SJCRH30 (cell line): ENCODE measurements at places on chromosomes 2 and 18. TPM values are rescaled to one million over a fixed set of nuclear protein-coding genes. Genes with fewer than 3 reads are reported as not detected.

Gene DSG3
- total RNA-seq: not detected in 2 replicates

Gene REEP1
- 2.1 and 2.3 TPM in 2 replicates for total RNA-seq

Gene TLX2
- total RNA-seq: not detected in 2 replicates

Gene PLGLB1
- total RNA-seq: 0.81 and 1.0 TPM in 2 replicates

Gene RNU2-63P
- total RNA-seq: not detected in 2 replicates

Gene ABCG5
- not detected in 2 replicates for total RNA-seq

Gene SLC4A3
- total RNA-seq: 0.76 and 1.3 TPM in 2 replicates

Gene TYW5
- total RNA-seq: 9.8 and 11.8 TPM in 2 replicates

Gene SLC9A4
- total RNA-seq: 0.04 TPM in 1 of 2 replicates, not detected in the other

Gene KIF5C
- total RNA-seq: 5.8 and 6.6 TPM in 2 replicates

DNA sequence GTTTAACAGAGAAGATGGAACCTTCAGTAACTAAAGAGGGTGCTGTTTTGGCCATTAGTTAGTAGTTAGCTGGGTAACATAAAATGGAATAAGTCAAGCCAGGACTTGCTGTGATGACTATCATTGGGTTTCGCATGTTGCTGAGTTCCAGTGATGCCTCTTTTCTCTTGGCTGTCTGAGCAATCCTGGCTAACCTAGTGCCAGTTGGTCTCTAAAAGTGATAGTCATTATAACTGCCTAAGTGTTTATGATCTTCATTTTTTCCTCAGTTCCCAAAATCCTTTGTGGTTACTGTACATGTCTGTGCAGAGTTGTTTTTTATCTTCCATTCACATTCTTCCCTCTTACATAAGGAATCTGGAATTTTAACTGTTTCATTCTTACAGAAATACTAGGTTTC, 33.4 kb downstream of the WDR43 start:
- no peak for DNase-seq

- no peak for DNase-seq
Measured at GRCh38 chr2:1234731-1235308, 178.4 kb upstream of the TPO start.

GRCh38 chr2:202406445-202406978, 30.4 kb downstream of the BMPR2 start:
- no peak for DNase-seq

DNA sequence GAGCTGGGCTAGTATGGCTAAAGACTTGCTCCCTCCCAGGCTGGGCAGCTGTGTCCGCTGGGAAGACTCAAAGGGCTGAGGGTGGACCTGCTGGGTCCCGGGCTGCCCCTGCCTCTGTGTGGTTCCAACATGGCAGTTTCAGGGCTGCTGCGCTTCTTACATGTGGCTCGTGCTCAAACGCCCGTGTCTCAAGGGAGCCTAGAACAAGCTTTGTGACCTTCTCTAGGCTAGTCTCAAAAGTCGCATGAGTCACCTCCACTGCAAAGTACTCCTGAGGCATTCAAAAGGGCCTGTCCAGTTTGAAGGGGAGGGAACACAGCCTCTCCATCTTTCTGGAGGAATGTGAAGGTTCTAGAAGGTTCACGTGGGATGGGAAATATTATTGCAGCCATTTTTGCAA, 44.7 kb upstream of the RAB31 start:
- no peak for DNase-seq

GRCh38 chr2:30275256-30275655, 43.9 kb downstream of the LBH start:
- DNase-seq: no peak

- DNase-seq: no peak
Measured at GRCh38 chr2:163558251-163559021, 177.4 kb downstream of the FIGN start.

- no peak for DNase-seq
Measured at GRCh38 chr18:60452421-60452820, 79.8 kb upstream of the MC4R start.

GRCh38 chr18:23828426-23828825, 139.2 kb downstream of the LAMA3 start:
- no peak for DNase-seq

DNA sequence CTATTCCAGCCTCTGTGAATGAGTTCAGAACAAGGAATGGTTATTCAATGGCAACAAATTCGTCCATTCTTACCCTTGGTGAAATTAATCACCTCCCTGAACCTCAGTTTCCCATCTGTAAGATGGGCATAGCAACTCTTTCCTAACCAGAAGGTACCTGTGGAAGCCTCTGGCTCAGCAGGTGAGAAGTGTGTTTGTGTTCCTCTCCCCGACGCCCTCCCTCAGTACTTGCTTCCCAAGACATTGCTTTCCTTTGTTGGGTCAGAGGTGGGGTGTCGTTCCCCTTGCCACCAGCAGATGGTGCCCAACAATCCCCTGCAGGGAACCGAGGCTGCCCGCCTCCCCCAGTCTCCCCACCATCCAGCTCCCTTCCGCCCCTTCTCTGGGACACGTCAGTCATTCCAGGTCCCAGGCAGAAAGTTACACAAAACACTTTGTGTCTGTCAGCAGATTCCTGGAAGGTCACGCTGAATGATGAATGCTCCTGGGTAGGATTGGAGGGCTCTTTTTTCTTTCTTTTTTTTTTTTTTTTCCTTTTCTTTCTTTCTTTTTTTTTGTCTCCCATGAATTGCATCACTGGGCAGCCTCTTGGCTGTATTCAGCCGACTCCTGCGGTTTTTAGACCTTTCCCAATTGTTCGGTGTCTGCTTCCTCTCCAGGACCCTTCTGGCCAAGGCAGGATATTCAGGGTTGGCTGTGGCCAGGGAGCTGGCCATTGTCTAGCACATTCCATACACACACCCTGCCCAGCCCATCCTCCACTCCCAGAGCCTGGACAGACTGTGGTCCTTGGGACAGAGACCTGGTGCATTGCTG, 117.3 kb downstream of the LPIN1 start:
- peak; percentile 89 for DNase-seq

DNA sequence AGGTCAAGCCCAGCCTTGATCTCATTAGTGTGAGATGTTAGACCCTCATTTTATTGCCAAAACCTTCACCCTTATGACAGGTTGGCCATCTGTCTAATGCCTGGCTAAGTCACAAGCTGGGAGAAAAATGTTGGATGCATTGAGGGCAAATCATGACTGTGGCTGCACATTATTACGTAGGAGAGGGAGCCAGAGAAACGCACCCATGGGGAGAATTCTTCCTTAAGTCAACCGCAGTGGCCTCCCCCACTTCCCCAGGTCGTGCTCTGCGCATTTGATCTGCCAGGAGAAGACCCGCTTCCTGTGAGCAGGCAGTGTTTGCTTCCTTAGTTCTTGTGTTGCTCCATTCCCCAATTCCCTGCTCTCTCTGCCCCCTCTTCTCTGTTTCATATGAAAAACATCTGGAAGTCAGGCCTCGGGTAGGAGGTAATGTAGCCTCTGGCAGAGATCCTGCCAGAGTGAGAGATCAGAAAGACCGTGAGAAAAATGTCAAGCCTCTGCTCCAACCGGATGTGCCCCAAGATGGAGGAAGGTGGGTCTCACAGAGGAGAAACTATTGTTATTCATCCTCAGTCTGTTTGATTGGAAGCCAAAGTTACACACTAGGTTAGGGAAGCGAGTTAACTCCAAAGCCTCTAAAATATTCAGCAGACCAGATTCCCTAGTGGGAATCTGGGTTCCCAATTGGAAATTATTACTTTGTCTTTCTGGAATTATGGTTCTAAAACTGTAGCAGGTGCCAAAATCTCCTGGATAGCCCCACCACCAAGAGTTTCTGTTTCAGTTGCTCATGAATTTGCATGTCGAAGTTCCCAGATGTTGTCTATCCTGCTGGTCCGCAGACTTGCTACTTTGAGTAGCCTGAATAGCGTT, 144.3 kb upstream of the PELI1 start:
- DNase-seq: no peak

GRCh38 chr2:3099145-3099859, 278.3 kb downstream of the EIPR1 start:
- DNase-seq: no peak

GRCh38 chr2:174546519-174547506, 50.8 kb downstream of the WIPF1 start:
- peak; percentile 83 for DNase-seq

DNA sequence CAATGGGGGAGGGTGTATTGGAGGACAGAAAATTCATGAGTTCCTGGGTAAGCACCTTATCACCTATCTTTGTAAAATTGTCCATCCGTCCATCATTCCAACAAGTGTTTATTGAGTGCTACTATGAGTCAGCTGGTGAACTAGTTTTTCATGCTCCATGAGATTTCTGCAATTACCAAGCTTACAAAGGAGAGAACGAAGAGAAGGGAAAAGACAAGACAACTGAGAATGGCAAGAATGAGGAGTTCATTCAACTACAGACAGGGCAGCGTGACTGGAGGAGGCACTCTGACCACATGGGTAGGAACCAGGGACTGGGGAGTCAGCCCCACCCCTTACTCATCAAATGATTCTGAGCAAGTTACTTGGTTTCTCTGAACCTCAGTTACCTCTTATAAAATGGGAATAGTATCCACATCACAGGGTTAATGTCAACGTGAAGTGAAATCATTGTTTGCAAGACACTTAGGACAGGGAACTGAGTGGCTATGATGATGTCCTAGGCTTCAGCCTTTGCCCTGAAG, 18.6 kb upstream of the TXNDC2 start:
- DNase-seq: no peak

- DNase-seq: no peak
Measured at GRCh38 chr2:173511942-173512341, 157.3 kb downstream of the CDCA7 start.

DNA sequence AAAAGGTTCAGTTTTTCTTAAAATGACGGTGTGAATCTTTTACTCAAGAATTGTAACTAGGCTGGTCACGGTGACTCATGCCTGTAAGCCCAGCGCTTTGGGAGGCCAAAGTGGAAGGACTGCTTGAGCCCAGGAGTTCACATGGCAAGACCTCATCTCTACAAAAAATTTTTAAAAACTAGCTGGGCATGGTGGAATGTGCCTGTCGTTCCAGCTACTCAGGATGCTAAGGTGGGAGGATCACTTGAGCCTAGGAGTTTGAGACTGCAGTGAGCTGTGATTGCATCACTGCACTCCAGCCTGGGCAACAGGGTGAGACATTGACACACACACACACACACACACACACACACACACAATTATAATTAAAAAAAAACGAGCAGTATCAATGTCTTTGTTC, 369.8 kb downstream of the DPP10 start:
- DNase-seq: no peak

DNA sequence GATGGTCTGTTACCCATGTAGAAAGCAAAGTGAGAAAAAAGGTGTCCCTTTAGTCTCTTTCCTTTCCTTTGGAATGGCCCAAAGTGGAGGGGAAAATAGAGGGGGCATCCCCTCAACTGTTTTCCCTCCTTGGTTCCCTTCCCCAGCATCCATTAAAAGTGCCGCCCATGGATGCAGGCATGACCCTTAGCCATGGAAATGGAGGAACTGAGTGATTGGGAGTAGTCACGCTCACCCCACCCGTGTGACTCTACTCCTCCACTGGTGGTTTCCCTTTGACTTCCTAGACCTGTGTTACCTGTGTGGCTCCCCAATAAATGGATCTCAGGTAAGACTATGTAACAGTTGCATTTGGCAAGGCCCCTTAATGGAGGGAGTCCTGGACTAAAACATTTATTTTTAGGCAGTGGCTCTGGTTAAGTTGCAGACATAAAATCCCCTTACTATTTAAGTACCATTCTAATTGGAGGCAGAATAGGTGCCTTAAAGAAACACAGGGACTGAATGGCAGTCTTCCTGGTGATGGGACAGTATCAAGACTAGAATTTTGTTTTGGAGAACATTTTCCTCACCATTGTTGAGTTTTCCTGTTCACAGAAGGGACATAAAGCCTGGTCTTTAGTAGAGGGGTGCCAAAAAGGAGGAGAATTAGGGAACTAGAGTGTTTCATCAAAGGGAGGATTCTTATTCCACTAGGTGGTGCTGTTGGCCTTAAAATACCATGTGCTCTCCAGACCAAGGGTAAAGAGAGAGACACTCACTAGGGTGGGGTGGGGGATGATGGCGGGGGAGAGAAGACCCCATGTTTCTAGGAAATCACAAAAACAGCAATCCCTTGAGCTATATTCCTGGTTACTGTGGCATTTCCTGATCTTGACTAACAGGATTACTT, 25.7 kb upstream of the PLA2R1 start:
- DNase-seq: peak; percentile 76

DNA sequence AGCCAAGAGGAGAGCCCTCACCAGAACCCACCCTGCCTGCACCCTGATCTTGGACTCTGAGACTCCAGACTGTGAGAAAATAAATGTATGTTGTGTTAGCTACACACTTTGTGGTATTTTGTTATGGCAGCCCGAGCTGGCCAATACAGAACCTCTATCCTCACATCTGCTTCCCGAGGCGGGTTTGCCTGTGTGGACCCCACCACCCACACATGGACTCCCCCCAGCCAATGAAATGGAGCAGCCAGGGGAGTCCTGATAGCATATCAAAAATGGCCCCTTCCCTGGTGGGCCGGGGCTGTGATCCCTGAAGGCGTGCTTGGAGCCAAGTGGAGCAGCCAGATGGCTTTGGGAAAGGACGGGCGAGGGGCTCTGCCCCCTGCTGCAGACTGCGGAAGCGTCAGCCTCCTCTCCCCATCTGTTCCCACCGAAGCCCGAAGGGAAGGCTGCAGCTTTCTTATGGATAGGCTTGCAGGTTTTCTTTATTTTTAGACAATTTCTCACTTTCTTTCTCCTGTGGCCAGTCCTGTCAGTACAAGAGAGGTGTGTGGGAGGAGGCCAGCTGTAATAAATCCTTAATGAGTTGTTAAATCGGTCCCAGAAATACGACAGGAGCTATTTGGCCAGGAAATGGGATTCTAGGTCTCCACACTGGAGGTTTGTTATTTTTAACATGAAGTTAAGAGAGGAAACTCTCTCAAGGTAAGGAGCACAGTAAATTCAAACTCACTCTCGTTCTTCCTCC, 34.4 kb downstream of the TEX51 start:
- no peak for DNase-seq

- DNase-seq: no peak
Measured at GRCh38 chr2:43851011-43851980, 12.5 kb downstream of the ABCG8 start.

- DNase-seq: no peak
Measured at GRCh38 chr2:48120759-48121242, 214.5 kb upstream of the FBXO11 start.

DNA sequence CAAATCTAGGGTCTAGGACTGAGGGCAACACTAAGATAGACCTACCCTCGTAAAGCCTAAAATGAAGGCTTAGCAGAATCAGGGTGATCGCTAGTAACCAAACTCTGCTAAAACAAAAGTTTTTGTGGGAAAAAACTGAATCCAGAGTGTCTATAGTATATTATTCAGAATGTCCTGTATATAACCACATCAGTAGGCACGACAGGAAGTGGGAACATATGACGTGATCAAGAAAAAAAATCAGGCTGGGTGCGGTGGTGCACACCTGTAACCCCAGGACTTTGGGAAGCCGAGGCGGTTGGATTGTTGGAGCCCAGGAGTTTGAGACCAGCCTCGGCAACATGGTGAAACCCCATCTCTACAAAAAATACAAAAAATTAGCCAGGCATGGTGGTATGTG, 106.1 kb downstream of the UGGT1 start:
- no peak for DNase-seq

DNA sequence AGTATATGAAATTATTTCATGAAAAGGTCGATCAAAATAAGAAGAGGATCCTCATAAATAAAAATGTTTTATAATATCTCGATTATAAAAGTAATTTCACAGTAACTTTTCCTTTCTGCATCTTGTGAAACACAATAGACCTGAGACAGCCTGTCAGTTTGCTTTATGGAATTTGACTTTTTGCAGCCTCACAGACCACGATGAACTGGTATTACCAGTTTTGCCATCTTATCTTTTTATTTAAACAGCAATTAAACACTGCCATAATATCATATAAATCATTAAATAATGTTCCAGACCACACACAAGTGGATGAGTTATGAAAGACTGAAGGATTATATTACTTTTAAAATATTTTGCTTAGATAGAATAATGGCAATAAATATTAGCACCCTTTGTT, 10.7 kb upstream of the GALNT3 start:
- no peak for DNase-seq

GRCh38 chr18:70261141-70261788, 27.6 kb upstream of the SOCS6 start:
- DNase-seq: no peak
